ENCODE measurements at places on chromosomes 4 and X.

GRCh38 chr4:32135642-32136041, 1415.5 kb downstream of the PCDH7 start:
- no peak for DNase-seq

DNA sequence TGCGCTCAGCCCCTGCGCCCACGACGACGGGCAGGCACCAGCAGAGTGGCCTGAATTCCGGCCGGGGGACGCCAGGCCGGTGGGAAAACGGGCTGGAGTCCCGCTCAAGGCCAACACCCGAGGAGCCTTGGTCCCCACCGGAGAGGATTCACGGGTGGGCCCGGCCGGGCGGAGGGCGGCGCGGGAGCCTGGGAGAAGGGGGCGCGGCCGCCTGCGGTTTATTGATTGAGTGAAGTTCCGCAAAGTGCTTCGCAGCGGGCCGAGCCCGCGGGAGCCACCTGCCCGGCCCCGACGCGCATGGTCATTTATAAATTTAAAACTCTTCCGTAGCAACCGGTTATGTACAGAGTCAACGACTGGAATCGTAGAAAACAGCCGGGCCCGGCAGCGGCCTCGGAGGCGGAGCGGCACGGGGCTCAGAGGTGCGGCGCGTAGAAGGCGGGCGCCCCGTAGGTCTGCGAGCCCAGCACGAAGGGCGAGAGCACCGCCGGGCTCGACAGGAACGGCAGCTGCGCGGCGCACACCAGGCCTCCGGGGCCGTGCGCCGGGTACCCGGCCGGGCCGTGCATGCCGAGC, 3.6 kb downstream of the NKX1-1 start:
- no peak for DNase-seq

GRCh38 chr4:53654300-53654758, 63.0 kb upstream of the LNX1 start:
- DNase-seq: peak; percentile 51

DNA sequence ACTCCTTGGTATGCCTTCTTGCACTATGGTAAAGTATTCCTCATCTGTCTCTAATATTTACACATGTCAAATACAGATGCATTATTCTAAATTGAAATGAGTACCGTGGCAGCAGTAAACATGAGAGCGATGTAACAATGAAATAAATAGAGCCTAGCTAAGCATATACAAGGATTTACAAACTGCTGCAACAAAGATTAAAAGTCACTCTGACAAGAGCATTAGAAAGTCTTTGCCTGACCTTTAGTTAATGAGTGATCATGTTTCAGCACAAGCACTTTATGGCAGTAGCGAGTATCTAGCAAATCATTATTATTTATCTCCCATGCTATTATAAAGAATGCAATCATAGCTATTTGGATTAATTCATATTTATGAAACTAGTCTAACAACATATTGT, 547.0 kb upstream of the NDST4 start:
- no peak for DNase-seq

- peak; percentile 33 for DNase-seq
Observed at GRCh38 chr4:4387531-4388310, 819 bp downstream of the NSG1 start.

- no peak for DNase-seq
Observed at GRCh38 chrX:50615570-50616158, 145.0 kb upstream of the DGKK start.

GRCh38 chrX:86047936-86048280, 550 bp upstream of the CHM start:
- no peak for DNase-seq

DNA sequence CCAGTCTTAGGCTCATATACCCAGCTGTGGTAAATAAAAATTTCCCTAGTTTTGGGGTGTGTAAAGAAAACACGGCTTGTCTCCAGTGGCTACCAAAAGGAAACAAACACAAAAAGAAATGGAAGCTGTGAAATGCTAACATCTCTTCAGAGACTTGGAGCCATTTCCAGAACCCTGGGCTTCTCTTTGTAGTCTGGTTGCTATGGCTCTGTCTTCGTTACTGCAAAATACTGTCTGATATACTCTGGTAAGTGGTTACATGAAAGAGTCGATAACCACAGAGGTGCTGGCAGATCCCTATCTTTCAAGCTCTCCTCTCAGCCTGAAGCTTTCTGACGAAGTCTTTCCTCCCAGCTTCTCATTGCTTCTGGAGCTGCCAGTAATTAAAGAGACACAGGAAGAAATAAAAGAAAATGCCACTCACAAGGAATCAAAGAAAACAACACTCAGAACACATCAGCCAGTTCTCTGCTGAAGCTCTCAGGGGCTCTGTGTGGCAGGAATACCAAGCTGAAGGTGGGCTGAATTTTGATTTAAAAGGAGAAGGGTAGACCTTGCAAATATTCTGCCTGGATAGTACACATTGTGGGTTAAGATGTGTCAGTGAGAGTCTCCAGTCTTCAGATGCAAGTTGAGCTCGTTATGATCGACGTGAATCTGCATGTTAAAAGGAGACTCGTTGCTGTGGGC, 107.6 kb upstream of the FAM9C start:
- no peak for DNase-seq

DNA sequence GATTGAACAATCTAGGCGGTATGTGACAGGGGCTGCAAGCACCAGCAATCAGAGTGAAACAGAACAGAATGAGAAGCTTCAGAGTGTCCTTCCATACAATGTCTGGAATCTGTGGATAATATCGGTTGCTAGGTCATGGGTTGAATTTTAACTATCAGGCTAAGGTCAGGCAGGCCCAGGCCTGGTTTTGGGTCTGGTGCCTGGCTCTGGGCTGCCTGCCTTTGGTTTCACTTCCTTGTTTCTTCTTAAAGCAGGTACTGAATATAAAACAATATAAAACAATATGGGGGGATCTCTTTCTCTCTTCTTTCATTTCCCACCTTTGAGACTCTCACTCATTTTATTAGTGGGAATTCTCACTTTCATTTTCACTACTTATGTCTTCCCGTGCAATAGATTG, 962.0 kb downstream of the CCSER1 start:
- no peak for DNase-seq

- DNase-seq: no peak
Observed at GRCh38 chrX:74606799-74607198, 7.6 kb downstream of the RLIM start.

GRCh38 chrX:43557792-43558191, 98.3 kb upstream of the MAOA start:
- peak; percentile 26 for DNase-seq

- peak; percentile 4 for DNase-seq
Observed at GRCh38 chrX:4708970-4709760, 995.7 kb upstream of the PRKX start.

- DNase-seq: peak; percentile 58
Observed at GRCh38 chr4:76028350-76028765, 5.1 kb upstream of the CXCL10 start.

DNA sequence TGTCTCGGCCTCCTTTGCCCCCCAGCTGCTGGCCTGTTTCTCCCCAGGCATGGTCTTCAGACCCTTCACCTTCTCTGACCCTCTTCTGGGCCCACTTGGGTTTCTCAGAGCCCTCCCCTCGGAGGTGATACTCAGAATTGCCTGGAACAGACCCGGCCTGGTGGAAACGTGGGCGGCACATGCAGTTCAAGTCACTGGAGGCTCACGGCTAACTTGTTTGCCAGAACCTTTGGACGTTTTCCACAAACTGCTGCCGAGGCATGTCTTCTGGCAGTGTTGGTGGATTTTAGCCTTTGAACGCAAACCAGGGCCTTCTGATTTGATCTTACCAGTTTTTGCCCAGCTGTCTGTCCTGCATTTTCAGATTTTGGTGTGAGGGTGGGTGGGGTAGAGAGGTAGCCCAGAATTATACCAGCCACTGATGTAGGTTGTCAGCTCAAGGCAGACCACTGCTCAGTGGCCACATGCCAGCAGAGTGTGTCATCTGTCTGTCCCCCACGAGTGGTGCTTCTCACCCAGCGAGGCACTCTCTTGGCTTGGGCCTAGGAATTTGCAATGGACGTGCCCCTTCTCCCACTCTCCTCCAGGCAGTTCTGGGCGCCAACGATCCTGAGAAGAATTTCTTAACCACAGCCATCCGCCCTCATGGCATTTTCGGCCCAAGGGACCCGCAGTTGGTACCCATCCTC, 32.5 kb upstream of the ZNF185 start:
- DNase-seq: no peak

- no peak for DNase-seq
Observed at GRCh38 chr4:40858962-40859361, 109.2 kb downstream of the NSUN7 start.

DNA sequence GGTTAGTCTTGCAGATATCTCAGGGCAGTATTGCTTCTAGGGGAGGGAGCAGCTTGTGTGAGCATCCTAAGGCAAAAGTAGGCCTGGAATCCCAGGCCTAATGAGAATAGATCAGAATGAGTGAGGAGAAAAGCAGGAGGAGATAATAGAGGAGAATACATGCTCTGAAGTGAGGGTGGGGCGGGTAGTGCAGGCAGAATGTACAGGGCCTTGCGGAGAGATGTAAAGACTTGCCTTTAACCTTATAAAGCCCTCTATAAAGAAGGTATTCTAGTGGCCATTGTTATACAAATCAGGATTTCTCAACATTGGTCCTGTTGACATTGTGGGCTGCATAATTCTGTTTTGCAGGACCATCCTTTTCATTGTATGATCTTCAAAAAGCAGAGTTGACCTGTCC, 855.3 kb downstream of the PCDH7 start:
- DNase-seq: no peak

Data from NCI-H69 (cell line).